ENCODE measurements at places on chromosomes 3 and 15. TPM values are rescaled to one million over a fixed set of nuclear protein-coding genes. Genes with fewer than 3 reads are reported as not detected.
A peak's percentile ranks its signal among the peaks of the same experiment; 100 is the strongest.

- no peak for DNase-seq
Measured at GRCh38 chr3:13935494-13936094, 55.7 kb upstream of the WNT7A start.

- no peak for DNase-seq
Measured at GRCh38 chr15:71786673-71787072, 23.7 kb upstream of the NR2E3 start.

TICRR gene
- 0.10 TPM for total RNA-seq

GRCh38 chr3:18546632-18547031, 121.5 kb upstream of the SATB1 start:
- DNase-seq: no peak

DNA sequence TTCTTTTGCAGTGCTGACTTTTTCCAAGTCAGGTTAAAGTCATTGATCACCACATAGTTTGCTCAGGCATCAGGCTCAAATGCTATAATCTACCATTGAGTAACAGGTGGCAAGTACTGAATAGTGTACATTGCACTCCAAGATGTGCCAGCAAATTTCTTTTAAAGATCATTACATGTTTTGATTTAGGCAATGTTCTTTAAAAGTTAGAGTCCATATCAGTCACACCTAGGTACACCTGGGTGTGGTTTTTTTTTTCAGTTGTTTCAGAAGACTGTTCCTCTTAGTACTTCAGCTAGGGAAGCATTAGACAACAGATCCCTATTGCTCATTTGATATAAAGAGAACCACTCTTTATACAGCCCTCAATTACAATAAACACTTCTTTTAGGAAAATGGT, 10.6 kb upstream of the SLC4A7 start:
- no peak for DNase-seq

DNA sequence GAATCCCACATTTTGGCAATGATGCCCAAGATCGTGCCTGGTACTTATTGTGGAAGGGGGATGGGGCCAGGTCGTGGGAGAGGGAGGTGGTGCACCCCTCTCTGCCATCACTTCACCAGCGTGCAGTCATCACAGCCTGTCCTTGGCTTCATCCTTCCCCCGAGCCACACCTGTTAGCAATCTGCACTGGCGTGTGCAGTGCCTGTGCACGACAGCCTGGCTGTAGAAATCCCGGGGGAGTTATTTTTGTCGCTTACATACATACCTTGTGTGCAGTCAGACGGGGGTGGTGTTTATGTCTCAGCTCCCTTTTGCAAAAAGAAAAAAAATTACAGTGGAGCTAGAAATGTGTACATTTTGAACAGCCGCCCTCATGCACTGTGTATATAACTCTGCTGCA, 216.0 kb downstream of the TLE3 start:
- DNase-seq: no peak

- no peak for DNase-seq
Measured at GRCh38 chr3:197226179-197226578, 72.2 kb downstream of the DLG1 start.

CYP8B1 gene
- total RNA-seq: 0.14 TPM

DNA sequence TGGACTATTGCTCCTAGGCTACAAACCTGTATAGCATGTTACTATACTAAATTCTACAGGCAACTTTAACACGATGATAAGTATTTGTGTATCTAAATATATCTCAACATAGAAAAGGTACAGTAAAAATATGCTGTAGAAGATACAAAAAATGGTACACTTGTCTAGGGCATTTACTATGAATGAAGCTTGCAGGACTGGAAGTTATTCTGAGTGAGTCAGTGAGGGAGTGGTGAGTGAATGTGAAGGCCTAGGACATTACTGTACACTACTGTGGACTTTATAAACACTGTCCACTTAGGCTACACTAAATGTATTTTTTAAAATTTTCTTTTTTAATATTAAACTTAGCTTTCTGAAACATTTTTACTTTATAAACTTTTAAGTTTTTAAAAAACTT, 140.5 kb upstream of the SGO1 start:
- DNase-seq: no peak

DNA sequence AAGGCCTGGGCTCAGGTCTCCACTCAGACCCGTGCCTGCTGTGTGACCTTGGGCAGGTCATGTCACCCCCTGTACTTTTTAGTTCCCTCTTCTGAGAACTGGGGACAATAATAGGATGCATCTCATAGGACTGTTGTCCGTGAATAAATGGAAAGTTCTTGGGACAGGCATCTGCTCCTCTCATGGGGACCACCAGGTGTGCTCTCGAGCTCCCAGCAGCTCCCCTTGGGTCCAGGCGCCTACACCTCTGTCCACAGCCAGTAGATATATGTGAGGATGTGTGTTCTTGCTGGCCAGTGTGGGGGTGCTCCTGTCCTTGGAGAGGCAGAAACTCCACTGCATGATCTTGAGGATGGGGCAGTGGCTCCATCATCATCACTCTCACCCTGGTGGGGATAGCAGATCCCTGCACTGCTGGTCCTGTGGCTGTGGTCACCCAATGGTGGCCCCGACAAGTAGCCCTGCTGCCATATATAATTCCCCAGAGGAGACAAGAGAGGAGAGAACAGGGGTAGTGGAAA, 257.6 kb upstream of the TLE3 start:
- peak; percentile 28 for DNase-seq

TYRO3 gene
- total RNA-seq: 8.7 TPM

GRCh38 chr15:34331809-34332208, 5.8 kb downstream of the SLC12A6 start:
- DNase-seq: no peak

GRCh38 chr3:33425453-33425852, 14.8 kb downstream of the UBP1 start:
- DNase-seq: no peak

SEC11A gene
- 113 TPM for total RNA-seq

THSD4 gene
- total RNA-seq: 18.8 TPM

HIGD2B gene
- total RNA-seq: not detected

DNA sequence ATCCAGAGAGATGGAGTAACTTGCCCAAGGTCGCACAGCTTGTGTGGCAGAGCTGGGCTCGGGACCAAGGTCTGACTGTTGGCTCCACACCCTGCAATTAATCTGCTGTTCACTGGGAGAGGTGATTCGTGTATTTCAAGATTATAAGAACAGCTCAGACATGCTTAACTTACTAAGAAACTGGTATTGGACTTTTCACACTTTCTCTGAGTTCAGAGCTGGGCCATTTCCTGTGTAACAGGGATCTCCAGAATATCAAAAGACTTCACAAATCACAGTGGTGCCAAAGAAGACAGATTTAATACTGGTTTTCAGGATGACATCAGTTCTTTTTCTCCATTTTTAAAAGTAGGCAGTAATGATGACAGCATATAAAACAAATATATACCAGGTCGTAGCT, 156.8 kb upstream of the UBE2E1 start:
- no peak for DNase-seq

GRCh38 chr3:62965311-62965710, 90.1 kb upstream of the CADPS start:
- DNase-seq: no peak

IMPG2 gene
- total RNA-seq: 0.65 TPM

- DNase-seq: peak; percentile 59
Measured at GRCh38 chr3:38565339-38566214, 69.4 kb downstream of the EXOG start.

DNA sequence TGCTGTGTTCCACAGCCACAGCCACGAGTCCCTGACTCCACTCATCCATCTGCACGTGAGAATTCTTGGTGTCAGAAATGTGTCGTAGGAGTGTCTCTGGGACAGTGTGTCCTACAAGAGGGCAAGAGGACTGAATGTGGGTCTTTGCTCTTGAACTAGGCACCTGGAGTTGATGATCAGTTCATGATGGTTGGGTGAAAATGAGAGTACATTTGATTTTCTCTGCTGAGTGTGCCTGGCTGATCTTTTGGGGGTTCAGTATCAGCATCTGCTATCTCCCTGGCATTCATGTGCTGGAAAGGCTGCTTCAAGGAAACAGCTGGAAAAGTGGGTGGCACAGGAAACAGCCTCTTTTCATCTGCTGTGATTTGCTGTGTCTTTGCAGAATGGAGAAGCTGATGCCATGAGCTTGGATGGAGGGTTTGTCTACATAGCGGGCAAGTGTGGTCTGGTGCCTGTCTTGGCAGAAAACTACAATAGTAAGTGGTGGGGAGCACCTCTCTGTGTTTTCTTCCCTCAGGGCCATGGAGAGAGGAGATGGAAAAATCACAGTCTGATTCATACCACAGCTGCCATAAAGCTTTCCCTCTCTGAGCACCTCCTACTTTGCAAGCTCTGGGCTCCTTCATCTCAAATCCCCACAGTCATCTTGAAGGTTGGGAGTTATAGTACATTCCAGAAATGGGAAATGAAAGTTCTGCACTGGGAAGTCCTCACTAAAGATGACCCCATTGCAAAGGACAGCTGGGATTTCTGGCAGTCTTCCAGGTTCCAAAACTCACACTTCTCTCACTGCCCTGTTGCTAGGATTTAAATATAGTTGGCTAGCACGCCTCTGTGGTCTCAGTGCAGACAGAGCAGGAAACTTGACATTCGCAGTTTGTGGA, 17.8 kb downstream of the TF start:
- DNase-seq: no peak

SPINT1 gene
- total RNA-seq: 3.2 TPM

AMOTL2 gene
- 56.5 TPM for total RNA-seq

TMEM266 gene
- 0.28 TPM for total RNA-seq

SLC12A1 gene
- total RNA-seq: not detected

DNA sequence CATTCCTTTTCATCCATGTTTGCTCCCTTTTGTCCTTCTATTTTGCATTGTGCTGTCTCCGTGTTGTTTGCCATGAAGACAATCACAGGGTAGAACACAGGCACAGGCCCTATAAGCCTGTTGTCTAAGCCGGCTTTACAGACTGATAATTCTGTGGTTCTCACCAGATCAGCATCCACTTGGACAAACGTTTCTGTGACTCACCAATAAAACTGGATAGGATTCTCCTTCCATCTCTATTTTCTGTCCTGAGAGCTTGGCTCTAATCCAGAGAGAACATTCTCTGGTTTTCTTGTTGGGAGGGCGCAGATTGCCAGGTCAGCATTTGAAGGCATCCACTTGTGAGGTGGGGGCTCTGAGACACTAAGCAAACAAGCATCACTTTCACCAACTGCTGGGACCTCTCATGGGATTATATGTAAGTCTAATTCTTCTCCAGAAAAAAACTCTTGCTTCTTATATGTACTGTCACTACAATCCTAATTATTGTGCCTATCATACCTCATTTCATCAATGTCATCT, 101.6 kb downstream of the ERC2 start:
- no peak for DNase-seq

CHRFAM7A gene
- total RNA-seq: 5.1 TPM

GHSR gene
- total RNA-seq: not detected

INKA1 gene
- 5.6 TPM for total RNA-seq

GRCh38 chr15:98599909-98600691, 48.2 kb upstream of the IGF1R start:
- DNase-seq: no peak

- no peak for DNase-seq
Measured at GRCh38 chr3:148911173-148911572, 46.1 kb downstream of the CPA3 start.

DNA sequence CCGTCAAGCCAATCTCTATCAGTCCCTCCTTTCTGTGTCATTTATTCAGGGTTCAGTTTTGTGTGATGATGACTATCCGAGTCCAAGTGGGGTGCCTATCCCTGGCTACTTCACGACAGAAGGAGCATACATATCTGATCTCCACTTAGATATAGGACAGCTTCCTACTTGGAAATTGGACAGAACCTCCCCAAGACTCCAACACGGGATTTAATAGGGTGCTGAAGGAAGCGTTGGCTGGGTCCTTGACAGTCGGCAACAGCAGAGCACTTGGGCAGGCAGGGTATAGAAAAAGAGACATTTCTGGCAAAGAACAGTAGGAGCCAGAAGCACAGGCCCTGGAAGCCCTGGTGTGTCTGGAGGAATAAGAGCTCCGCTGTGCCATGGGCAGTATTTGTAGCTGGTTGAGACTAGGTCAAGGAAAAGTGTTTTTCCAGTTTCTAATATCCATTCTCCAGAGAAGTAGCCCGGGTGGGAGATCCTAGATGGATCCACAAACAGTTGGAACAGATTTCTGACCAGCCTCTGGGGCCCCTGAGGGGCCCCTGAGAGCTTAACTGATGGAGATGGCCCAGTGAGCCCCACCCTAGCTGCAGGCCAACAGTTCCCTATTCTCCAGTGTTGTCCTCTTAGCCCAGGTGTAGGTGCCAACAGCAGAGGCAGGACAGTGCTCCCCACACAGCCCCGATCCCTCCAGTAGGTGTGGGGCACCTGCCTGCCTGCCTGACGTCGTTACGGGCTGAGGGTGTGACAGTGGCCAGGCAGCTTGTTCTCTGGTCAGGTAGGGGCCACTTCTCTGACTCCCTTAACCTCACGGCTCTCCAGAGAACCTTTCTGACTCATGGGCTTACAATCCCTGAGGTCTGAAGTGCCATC, 130.8 kb downstream of the CHCHD6 start:
- no peak for DNase-seq

DNA sequence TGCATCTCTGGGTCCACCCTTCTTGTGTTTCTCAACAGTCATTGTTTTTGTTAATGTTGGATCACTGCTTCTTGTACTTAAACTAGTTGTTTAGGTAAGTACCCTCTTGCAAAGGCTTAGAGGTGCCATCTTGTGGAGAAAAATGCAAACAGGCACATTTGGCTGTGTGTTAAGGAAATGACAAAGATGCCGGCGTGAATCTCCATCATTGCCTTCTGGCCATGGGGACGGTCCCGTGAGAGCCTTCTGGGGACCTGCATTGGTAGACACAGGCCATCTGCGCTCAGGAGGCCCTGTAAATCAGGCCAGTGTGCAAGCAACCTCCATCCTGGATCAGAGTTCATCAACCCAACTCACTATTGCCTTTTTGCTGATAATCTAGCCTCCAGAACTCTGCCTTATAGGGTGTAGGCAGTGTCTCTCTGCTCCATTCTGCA, 158.6 kb upstream of the NR2E3 start:
- DNase-seq: no peak

DNA sequence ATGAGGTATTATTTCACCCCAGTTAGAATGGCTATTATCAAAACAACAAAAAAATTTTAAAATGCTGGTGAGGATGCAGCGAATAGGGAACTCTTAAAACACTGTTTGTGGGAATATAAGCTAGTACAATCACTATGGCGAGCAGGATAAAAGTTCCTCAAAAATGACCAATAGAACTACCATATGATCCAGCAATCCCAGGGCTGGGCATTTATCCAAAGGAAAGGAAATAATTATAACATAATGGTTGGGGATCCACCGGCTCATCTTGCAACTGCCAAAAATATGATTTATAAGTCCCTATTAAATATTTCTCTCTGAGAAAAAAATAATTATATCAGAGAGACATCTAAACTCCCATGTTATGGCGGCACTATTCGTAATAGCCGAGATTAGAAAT, 127.6 kb upstream of the MME start:
- DNase-seq: no peak

DNA sequence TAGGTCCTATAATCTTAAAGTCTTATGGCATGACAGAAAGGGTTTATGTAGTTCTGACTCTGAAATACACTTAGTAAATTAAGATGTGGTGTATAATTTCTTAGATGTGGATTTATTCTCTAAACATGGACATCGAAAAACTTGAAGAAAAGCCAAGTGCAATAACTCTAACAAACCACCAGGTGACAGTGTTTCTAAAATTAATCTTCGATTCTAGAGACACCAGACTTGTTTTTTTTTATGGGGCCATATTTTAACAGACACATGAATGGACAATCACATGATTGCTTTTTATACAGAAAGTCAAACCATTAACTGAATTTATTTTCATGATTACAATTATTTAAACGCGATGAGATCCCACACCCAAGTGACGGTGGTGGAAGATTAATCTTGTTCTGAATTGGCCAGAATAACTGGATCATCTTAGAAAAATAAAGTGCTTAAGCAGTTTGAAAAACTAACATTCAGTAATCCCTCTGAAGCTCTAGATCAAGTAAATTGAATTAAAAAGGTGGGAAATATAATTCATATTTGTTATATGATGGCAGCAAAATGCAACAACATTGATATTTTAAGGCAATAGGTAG, 305.1 kb downstream of the LSAMP start:
- DNase-seq: no peak

Data from posterior vena cava (tissue), 2 donors.